ENCODE measurements at places on chromosomes 1 and 21.

DNA sequence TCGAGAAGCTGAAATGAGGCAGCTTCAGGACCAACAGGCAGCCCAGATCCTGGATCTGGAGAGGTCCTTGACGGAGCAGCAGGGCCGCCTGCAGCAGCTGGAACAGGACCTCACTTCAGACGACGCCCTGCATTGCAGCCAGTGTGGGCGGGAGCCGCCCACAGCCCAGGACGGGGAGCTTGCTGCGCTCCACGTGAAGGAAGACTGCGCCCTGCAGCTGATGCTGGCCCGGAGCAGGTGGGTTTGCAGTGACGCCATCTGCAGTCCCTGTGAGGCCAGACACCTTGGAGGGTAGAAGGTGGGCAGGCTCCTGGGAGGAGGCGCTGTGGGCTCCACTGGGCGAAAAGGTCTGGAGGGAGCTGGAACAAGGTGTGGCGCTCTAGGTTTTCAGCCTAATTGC lies 39.7 kb downstream of the PCNT start:
- no peak for DNase-seq

GRCh38 chr1:155504207-155504606 lies 58.4 kb downstream of the ASH1L start:
- no peak for DNase-seq

DNA sequence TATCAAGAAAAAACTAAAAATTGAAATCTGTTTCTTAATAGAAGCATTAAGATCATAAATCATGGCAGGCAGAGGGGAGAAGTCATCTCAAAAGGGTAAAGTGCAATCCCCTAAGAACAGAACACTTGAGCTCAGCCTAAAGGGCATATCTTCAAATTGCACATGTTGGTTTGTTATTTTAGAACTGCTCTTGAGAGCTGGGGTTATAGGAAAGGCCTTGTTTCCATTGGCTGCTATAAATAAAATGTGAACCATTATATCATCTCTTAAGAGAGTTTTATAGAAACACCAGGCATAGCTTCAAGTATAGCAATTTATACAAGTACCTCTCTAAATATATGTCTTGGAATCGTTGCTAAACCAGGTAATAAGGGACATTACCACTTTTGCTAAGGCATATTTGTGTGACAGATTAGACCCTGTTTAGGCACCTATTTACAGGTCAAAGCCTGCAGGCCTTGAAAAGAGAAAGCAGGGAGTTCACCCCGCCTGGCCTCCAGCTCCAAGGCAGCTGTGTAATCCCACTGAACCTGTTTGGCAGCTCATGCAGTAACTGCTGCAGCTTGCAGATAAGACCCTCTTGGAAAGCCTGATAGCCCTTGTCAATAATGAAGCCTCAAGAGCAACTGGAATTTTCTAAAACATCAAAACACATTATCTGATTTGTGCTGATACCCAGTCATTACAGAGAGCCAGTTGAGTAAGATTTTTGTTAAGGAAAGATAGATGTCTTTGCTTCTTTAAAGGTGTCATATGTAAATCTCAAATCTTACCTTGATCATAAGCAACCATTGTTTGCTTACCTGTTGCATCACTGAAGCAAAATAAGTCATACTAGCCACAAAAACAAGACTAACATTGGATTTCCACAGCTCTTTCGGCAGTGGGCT lies 24.2 kb upstream of the SYDE2 start:
- no peak for DNase-seq

- DNase-seq, result no peak
These were observed 52.2 kb downstream of the NENF start for GRCh38 chr1:212484701-212485570.

DNA sequence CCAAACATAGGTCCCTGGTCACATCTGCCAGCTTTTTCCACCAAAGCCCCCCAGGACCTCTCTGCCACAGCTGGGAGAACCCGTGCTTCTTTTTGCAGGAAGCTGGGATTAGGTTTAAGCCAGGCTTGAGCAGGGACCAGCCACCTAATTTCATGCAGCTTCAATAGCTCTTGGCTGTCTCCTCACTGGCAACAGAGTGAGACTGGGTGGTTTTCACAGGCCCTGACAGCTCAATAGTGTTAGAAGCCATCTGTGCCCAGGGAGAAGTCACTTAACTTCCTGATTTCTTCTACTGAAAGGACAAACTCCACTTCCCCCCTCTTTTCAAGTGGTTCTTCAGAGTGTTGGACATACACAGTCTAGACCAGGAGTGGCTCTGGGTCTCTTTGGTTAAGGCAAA lies 20.4 kb upstream of the SRSF4 start:
- DNase-seq, result no peak

GRCh38 chr1:190679983-190680382 lies 202.3 kb upstream of the BRINP3 start:
- DNase-seq, result no peak
